ENCODE measurements at places on chromosomes 12 and 14.

DNA sequence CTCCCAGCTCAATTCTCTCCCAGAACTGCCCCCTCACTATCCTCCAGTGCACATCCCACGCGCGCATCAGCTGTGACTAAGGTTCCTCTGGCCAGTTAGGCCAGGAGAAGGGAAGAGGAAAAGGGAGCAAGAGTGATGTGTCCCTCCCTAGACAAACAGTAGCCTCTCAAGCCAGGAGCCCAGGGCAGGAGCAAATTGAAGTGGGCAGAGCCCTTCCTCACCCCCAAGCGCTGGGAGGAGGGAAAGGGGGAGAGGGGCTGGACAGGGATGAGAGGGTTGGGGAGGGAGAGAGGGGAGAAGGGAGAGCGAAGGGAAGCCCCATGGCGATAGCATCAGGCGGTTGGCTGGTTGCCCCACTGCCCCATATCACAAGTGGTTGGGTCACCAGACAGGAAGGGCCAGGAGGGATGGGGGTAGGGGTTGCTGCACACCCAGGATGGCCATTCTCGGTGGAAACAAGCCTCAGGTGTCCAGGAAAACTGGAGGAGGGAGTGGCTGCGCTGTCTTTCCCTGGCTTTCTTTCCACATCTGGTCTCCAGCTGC lies 1.1 kb downstream of the CD63 start:
- DNase-seq: no peak

DNA sequence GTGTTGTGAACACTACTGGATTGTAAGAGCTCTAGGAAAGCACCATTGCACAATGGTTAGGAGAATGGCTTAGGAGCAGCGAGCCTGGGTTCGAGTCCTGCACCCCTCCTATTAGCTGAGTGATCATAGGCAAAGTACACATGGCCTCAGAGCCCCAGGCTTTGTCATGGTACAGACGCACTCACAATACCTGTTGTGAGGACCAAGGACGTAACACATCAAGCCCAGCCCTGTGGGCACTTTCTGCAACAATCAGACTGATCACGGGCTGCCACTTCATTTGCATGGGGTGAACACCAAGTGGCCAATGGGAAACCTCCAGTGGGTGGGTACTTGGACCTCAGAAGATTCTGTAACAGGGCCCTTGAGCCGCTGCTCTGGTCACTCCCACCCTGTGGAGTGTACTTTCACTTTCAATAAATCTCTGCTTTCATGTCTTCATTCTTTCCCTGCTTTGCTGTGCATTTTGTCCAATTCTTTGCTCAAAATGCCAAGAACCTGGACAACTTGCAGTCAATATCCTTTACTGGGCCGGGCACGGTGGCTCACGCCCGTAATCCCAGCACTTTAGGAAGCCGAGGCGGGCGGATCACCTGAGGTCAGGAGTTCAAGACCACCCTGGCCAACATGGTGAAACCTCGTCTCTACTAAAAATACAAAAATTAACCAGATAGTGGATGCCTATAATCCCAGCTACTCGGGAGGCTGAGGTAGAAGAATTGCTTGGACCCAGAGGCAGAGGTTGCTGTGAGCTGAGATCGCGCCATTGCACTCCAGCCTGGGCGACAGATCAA lies 28.2 kb downstream of the GLRX5 start:
- no peak for DNase-seq

DNA sequence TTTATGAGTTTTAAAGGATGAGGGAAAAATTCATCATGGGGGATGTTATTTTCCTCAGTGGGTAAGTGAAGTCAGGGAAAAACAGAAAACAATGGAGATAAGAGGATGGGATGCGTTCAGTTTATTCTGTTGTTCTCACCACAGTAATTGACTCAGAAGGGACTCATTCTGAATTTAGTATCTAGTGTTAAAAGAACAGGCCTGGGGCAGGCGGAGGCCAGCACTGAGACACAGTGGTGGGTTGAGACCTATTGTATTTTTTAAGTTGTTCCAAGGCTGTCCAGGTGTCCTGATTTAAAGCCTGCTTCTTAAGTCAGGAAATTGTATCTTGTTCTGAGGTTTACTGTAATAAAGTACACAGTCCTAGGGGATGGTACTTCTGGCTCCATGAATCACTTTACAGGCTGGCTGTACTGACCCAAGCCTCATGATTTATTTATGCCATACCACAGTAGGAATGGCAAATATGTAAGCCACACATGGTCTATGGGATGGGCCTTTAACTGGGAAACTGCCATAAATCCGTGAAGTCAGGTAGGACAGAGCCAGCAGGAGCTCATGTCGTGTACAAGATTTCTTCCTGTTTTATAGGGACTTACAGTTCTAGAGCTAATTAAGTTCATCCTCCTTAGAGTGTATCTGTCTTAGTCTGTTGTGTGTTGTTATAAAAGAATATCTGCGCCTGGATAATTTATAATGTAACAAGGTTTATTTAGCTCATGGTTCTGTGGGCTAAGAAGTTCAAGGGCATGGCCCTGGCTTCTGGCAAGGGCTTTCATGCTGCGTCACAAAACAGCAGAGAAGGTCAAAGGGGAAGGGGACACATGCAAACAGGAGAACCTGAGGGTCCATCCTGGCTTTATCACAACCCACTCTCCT lies 244.1 kb downstream of the FBXL14 start:
- DNase-seq: no peak

DNA sequence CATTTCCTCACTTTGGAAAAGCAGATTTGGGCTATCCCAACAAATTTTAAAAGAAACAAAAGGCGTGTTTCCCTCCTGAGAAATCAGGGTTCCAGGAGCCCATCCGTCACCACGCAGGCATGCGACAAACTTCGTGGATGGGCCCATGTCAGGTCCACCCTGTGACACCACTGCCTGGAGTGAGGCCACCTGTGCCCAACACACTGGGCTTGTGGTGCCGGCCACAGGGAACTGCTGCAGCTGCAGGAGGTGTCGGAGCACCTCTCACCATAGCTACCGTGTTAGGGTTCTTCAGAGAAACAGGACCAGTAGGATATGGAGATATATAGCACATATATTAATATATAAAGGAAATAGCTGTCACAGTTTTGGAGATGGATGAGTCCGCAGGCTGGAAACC lies 53.0 kb upstream of the BCL11B start:
- no peak for DNase-seq

GRCh38 chr12:513446-513845 lies 53.7 kb downstream of the B4GALNT3 start:
- no peak for DNase-seq

DNA sequence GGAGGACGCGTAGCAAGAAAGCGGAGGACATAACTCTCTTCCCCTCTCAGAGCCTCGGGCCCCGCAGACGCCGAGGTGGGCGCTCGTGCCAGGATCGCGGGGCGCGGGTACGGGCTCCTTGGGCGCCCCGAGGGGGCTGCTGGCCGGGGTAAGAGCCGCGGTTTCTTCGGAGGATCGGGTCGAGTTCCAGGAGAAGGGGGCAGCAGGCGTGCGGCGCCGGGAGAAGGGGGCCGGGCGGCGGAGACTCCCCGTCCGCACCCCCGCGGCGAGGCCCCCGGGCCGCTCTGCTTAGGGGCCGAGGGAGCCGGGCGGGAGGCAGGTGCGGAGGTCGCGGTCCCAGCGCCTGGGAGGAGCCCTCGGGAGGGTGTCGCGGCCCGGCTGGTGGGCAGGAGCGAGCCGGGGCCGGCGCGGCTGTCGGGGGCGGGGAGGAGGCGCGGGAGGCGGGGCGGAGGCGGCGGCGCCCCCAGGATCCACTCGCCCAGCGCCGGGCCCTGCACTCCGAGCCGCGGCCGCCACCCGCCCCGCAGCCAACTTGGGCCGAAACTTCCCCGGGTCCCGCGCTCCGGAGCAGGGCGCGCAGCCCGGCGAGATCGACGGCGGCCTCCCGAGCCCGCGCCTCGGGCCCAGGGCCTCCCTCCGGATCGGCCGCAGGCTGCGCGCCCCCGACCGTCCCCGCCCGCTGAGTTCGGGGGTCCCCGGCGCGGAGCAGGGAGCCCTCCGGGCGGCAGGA lies 64.4 kb downstream of the FBXL14 start:
- DNase-seq: no peak

GRCh38 chr14:50103558-50103957 lies 12.8 kb downstream of the VCPKMT start:
- DNase-seq: no peak

DNA sequence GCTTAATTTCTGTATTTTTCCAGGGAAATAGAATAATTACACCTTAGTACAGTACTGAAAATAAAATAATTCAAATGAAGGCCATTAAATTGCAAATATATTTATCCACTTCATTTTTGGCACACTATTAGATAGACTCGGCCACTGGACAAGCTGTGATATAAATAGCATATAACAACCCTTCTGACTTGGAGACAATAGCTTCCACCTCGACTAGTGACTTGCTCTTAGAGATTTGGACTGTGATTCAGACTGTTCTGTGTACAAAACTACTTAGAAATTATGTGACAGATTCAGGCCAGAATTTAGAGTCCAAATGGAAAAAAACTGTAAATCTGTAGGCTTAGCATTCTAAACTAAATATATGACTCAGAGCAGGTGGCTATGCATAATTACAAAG lies 949.9 kb downstream of the LRFN5 start:
- DNase-seq: no peak

- DNase-seq: no peak
Observed at GRCh38 chr14:104286086-104286485, 147.7 kb downstream of the KIF26A start.

DNA sequence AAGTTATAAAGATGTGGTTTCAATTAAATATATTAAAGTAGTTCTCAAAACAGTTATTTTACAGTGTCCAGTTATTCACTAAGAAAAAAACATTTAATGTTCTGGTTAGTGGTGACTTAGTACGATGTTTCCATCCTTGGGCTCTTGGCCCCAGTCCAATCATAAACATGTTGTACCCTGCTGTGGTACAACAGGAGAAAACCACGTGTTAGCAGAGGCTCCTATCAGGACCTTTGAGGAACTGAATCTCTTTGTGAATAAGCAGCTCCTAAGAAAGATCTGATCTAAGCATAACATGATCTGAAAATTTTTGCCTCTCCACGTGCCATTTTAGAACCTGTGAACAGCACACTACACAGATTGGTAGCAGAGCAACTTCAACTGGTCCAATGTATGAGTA lies 234.0 kb downstream of the SYT1 start:
- no peak for DNase-seq

DNA sequence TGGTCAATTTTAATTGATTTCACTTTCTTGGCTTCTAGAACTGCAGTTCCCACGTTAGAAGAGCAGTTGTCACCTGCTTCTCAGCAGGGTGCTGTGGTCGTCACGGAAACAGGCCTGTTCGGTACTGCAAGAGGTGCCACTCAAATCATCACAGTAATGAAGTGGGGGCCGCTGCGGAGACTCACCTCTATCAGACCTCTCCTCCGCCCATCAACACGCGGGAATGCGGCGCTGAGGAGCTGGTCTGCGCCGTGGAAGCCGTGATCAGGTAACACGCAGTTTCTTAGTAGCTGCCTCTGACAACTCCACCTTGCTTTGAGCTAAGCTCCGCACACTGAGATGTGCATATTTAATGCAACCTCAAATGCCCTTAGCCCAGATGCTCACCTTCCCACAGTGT lies 107.2 kb downstream of the UNC79 start:
- DNase-seq: no peak

DNA sequence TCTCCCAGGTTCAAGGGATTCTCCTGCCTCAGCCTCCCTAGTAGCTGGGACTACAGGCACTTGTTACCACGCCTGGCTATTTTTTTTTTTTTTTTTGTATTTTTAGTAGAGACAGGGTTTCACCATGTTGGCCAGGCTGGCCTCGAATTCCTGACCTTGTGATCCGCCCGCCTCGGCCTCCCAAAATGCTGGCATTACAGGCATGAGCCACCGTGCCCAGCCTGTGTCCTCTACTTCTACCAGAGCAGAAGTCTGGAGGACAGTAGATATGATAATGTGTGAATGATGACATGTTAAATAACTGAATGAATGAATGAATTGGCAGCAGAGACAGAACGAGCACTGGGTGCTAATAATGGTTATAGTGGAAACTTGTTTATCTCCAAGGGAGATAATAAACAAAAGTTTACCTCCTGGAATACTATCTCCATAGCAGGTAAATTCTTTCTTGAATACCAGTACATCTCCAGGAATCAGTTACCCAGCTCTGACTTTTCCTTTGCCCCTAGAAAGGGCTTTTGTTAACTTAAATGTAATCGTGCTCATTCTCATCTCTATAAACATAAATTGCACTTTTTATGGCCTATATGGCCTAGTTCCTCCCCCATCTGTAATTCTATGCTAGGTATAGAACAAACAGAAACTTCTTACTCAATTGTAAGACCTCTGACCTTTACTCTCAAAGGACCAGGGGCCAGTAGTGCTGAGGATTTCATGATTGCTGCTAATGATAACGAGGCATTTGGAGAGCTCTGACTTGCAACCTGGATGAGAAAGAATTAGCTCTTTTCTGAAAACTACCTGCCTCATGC lies 7.2 kb upstream of the LGALS3 start:
- no peak for DNase-seq

- no peak for DNase-seq
Observed at GRCh38 chr12:95169368-95169767, 47.9 kb downstream of the FGD6 start.

- no peak for DNase-seq
Observed at GRCh38 chr12:94678379-94678778, 28.0 kb upstream of the TMCC3 start.

- DNase-seq: no peak
Observed at GRCh38 chr12:76636121-76636692, 76.6 kb upstream of the OSBPL8 start.

- DNase-seq: no peak
Observed at GRCh38 chr14:54556535-54556934, 10.4 kb upstream of the SAMD4A start.

DNA sequence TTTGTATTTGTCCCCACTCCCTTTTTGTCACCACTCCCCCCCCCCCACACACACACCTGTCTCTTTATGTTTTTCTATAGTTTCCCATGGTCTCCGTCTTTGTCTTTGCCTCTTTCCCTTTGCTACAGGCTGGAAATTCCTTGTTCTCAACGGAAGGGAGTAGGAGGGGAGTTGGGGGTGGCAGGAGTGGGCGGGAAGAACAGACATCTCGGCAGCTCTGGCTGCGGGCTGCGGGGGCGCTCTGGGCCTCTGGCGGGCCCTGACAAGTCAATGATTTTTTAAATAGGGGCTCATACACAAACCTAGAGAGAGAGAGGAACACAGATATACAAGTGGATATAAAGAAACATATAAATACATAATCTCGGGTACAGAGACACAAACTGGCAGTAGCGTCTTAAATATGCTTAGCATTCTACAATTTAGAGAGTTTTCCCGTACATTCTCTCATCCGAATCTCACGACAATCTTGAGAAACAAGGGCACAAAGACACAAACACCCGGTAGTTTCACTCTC lies 2.4 kb upstream of the NAB2 start:
- DNase-seq: no peak

GRCh38 chr12:120668868-120669840 lies 17.8 kb upstream of the MLEC start:
- DNase-seq: no peak

All from NCI-H2081 treated with DMSO at 0.1 percent for 48 hours (cell line).